ENCODE measurements at places on chromosomes 3 and 15. TPM values are rescaled to one million over a fixed set of nuclear protein-coding genes. Genes with fewer than 3 reads are reported as not detected.

Gene KLHL18
- polyA plus RNA-seq, result 17.4 TPM

Gene SMCO1
- not detected for polyA plus RNA-seq

Gene B3GNT5
- polyA plus RNA-seq, result not detected

Gene ATP13A5
- polyA plus RNA-seq, result not detected

All from IgD-negative memory B cell (primary cell).